ENCODE measurements at places on chromosomes 16 and 17.

- DNase-seq, result no peak
Observed at GRCh38 chr17:75020331-75021110, 8.1 kb downstream of the MRPL58 start.

DNA sequence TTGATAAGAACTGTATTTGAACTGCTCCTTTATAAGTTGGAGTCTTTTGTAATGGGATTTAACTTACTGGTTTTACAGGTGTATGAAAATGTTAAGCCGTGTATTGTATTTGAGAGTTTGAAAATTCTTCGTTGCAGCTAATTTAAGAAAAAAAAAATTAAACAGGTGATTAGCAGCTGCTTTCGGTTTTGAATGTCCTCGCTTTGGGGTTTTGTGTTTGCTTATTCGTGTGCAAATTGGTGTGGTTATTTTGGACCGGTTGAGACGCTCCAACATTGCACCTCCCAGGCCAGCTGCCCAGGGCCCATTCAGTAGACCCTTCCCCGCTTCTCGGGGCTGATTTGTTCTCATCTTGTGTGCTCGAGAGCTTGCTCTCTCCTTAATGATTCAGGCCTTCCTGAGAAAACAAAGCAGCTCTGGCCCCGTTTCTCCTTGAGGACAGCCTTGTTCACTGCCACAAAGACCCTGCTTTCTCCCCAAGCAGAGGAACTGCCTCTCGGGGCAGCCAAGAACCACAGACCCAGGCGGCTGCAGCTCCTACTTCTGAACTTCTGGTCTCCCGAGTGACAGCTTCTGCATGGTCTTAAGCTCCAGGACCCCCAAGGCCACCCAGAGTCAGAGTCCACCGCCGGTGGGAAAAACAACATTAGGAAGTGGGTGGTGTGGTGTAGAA lies 100.5 kb downstream of the MSI2 start:
- DNase-seq, result no peak

- DNase-seq, result no peak
Observed at GRCh38 chr16:50677351-50677750, 3.8 kb downstream of the SNX20 start.

GRCh38 chr17:44906010-44906646 lies 6.9 kb upstream of the EFTUD2 start:
- DNase-seq, result no peak

DNA sequence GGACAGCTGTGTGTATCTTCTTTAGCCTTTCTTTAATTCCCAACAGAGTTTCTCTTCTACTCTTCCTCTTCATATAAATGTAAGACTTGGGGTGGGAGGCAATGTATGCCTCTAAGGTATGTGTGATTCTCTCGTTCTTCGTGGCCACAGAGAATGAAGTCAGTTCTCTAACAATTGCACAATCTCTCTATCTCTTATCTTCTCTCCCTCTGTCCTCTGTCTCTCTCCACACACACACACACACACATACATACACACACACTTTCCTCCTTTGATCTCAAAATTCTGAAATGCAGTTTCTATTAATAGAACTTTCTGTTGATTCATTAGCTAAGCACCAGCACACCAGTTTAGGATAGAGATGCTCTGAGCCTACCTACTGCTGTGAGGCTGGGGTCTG lies 615.7 kb upstream of the SALL1 start:
- no peak for DNase-seq

DNA sequence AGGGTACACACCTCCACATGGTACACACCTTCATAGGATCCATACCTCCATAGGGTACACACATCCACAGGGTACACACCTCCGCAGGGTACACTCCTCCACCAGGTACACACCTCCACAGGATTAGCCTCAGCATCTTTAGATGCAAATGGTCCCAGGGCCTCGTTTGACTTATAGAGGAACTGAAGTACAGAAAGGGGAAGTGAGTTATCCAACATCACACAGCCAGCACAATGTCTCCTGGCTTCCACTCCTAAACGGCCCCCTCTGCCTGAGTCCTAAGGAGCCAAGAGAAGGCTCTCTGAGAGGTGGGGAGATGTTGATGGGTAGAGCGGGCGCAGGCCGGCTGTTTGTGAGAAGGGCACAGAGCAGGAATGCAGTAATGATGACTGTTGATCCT lies 12.0 kb downstream of the FOXN1 start:
- no peak for DNase-seq

Measured in activated CD8-positive, alpha-beta memory T cell treated with anti-CD3 and anti-CD28 coated beads for 4 hours (primary cell).